ENCODE measurements at places on chromosomes 1 and 21. TPM values are rescaled to one million over a fixed set of nuclear protein-coding genes. Genes with fewer than 3 reads are reported as not detected.

The ZSCAN20 gene
- total RNA-seq, result 5.1 TPM

GRCh38 chr1:1435911-1436629, 580 bp downstream of the VWA1 start:
- DNase-seq, result no peak

- no peak for DNase-seq
Observed at GRCh38 chr1:92857817-92858216, 26.0 kb downstream of the RPL5 start.

DNA sequence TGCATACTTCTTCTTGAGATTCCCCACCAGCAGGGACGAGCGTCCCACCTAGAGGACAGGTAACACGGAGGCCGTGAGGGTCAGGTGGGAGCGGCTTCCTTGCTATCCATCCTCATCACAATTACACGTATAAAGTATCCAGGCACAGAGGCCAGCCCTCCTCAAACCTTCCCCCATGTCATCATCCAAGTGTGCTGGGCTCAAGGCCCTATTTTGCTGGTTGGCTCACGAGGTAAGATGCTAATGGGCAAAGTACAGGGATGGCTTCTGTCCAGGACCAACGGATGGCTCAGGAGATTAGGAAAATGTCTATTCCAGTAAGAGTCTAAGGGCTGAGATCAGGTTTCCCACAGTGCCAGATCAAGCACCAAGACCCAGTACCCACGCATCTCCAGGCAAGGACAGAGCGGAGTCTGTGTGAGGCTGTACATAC, 11.5 kb upstream of the A3GALT2 start:
- DNase-seq, result no peak

The S100A1 gene
- total RNA-seq, result 0.46 TPM

The RNF2 gene
- total RNA-seq, result 18.8 TPM

The DENND2C gene
- total RNA-seq, result 1.3 TPM

DNA sequence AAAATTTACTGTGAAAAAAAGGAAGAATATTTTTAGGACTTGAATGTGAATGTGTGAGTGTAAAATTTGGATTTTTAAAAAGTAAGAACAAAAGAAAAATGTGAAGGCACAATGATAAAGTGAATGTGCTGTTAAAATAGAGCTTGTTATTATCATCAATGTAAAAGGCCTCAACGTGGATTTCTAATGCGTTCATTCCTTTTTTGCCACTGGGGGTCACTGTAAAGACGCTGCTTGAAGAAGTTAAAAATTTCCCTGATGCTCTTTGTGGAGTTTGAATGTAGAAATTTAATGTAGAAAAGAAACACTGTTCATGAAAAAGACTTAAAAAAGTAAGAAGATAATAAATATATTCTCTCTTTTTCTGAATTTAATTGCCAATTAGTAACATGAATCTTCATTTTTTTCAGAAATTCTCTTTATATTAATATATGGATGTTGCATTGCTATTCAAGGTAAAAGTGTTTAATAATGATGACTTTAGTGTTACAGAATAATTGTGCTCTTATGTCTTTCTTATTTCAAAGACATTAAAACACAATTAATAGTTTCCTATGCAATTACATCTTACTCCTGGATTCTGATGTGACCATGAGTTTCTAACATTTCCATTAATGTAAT, 161.5 kb downstream of the DNM3 start:
- DNase-seq, result peak; percentile 62

The EPS8L3 gene
- not detected for total RNA-seq

GRCh38 chr1:211910913-211911485, 80.4 kb upstream of the LPGAT1 start:
- DNase-seq, result no peak

DNA sequence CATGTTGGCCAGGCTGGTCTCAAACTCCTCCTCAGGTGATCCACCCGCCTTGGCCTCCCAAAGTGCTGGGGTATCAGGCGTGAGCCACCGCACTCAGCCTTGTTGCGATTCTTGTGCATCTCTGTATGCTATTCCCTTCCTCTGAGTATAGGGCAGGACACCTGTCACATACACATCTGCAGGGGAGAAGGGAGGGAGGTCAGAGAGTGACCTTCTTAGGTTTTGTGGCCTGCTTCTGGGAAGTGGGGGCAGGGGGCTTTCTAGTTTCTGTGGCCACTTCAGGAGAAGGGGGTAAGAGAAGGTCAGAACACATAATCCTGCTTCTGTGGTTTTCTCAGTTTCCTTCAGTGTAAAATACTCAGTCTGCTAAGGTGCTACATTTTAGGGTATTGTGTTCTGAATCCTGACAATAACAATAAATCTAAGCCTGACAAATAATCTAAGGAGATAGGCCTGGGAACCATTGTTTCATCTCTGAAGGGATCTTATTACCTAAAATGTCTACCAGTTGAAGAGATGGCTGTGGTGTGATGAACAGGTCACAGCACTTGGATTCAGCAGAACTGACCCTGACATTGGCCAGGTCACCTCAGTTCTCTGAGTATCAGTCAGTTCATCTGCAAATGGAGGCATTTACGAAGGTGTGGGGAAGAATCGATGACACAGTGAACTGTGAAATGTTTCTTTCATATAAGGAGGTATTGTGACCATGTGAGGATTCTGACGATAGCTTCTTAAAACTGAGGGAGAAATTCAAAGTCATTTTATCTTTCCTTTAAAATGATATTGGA, 212.6 kb upstream of the L1TD1 start:
- DNase-seq, result no peak
